ENCODE measurements at places on chromosomes 3 and 15.

- no peak for DNase-seq
Observed at GRCh38 chr3:87329065-87329464, 52.7 kb upstream of the POU1F1 start.

GRCh38 chr3:24608701-24609390, 114.2 kb upstream of the THRB start:
- no peak for DNase-seq

- no peak for DNase-seq
Observed at GRCh38 chr3:195773956-195774537, 37.7 kb downstream of the MUC4 start.

DNA sequence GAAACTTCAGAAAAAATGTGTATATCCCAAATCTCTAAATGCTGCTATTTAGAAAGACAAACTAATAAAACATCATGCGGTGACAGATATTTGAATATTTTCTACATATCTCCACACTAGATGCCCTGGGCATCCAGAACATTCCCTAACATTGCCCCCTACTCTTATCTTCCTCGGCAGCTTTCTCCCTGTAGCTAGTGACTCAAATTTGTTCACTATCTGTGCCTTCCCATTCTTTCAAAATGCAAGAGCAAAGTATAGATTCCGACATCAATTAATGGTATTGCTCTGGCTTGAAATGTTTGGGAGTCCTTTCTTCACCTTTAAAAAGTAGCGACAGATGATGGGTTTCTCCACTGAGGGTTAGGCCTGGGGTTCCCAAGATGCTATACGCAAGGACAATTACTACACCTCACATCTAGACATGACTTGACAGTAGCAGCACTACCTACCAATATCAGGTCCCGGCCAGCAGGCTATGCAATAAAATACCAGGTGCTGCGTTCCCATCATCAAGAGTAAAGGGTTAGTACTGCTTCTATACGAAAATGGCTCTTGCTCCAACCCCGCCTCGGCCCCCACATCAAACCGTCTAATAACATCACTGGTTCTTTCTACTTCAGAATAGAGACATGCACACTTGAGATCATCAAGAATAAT, 631 bp downstream of the UBR1 start:
- DNase-seq = no peak
